ENCODE measurements at places on chromosomes 3 and 15. TPM values are rescaled to one million over a fixed set of nuclear protein-coding genes. Genes with fewer than 3 reads are reported as not detected.
A peak's percentile ranks its signal among the peaks of the same experiment; 100 is the strongest.

Gene MTHFS
- total RNA-seq = 140 TPM

DNA sequence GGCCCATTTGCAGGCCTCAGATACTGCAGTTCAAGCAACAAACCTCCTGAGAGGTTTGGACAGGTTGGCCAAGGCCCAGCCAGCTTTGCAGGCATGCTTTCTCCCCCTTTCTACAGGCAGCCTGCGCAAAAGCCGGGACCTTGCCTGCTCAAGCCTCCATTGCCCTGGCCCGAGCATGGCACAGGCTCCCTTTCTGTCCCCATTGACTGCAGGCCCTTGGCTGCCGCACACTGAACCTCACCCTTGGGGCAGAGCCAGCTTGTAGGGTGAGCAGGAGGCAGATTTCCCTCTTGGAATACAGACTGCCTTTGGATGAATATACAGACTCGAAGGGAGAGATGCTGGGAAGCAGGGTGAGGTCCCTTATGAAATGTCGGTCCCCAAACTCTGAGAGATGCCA lies 461.7 kb upstream of the PROK2 start:
- H3K4me1 ChIP-seq = no peaks in the 10 kb centered on the region
- no peak overlapping the region for H3K27ac ChIP-seq
- no peaks in the 10 kb centered on the region for H3K27me3 ChIP-seq
- H3K36me3 ChIP-seq = no peaks in the 10 kb centered on the region
- no peak overlapping the region for H3K4me3 ChIP-seq

- DNase-seq = no peak
- no peak overlapping the region for H3K4me3 ChIP-seq
- H3K27ac ChIP-seq = no peak overlapping the region
- H3K4me1 ChIP-seq = peaks cover 4% of the 10 kb centered on the region
- H3K27me3 ChIP-seq = no peaks in the 10 kb centered on the region
- H3K36me3 ChIP-seq = no peaks in the 10 kb centered on the region
Measured at GRCh38 chr15:100461049-100461448, 67.7 kb downstream of the CERS3 start.

Gene SLC2A2
- 506 TPM for total RNA-seq

Gene NR1I2
- total RNA-seq = 121 TPM

- no peaks in the 10 kb centered on the region for H3K4me1 ChIP-seq
- no peaks in the 10 kb centered on the region for H3K36me3 ChIP-seq
- no peaks in the 10 kb centered on the region for H3K27me3 ChIP-seq
Measured at GRCh38 chr3:127114337-127115070, 78.4 kb upstream of the PRR23E start.

DNA sequence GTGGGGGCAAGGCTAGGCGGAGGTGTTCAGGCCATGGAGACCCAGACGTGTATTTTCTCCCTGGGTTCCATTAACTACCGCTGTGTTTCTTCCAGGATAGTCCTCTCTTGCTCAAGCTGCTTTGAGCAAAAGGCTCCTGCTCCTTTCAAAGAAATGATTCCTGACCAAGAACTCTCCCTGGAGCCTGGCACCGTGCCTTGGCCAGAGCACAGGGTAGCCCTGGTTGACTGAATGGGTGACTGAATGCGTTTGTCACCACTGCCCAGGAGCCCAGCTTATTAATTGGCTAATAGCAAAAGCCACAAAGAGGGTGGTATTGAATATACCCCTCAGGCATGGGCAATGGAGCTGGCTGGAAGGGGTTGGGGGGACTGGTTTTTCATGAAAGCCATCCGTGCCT lies 13.9 kb downstream of the RASGRF1 start:
- DNase-seq = no peak
- H3K27me3 ChIP-seq = no peaks in the 10 kb centered on the region
- H3K36me3 ChIP-seq = no peaks in the 10 kb centered on the region

DNA sequence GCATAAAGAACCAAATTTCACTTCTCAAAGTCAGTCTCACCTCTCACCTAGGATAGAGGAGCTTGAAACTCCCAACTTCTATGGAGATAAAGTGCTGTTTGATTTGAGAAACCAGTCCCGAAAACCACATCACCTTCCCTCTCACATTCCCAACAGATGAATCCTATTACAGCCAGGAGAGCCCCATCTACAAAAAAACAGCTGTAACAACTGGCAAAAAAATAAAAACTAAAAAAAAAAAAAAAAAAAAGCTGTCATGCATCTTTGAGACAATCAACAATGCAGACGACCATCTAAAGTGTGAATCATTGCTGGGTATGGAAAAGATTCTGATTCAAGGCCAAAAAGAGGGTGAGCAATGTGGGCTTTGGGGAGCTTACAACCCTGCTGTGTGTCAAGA lies 23.8 kb downstream of the HOMER2 start:
- no peaks in the 10 kb centered on the region for H3K36me3 ChIP-seq
- DNase-seq = no peak
- no peaks in the 10 kb centered on the region for H3K27me3 ChIP-seq

Gene ADGRG7
- 65.5 TPM for total RNA-seq

GRCh38 chr3:71397046-71397445 lies 186.5 kb downstream of the FOXP1 start:
- H3K36me3 ChIP-seq = no peaks in the 10 kb centered on the region
- no peak for DNase-seq

- H3K27me3 ChIP-seq = no peaks in the 10 kb centered on the region
- H3K36me3 ChIP-seq = no peaks in the 10 kb centered on the region
- peaks cover 32% of the 10 kb centered on the region for H3K4me1 ChIP-seq
- peak overlapping the region; percentile 92 for H3K27ac ChIP-seq
- no peak for DNase-seq
- H3K4me3 ChIP-seq = peak overlapping the region; percentile 93
Measured at GRCh38 chr3:43289401-43289800, 3.1 kb downstream of the SNRK start.

DNA sequence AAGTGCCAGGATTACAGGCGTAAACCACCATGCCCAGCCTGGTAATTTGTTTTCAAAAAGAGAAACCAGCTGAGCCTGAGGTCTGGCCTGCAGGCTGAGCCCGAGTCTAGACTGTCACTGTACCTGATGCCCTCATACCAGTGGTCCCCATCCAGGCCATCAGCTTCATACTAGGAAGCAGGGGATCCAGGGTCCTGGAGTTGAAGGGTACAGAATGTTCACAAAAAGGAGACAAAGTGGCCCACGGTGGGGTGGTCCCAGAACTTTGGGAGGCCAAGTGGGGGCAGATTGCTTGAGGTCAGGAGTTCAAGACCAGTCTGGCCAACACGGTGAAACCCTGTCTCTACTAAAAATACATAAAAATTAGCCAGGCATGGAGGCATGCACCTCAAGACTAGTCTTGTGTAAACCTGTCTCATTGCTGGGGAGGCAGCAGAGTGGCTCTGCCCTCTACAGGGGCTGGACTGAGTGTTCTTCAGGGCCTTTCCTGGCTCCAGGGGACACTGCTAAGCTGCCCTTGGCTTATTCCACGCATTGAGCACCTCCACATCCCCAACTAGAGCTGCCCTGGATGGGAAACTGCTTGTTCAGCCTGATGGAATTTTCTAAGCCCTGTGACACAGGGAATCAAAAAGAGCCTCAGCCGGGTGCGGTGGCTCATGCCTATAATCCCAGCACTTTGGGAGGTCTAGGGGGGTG lies 7.9 kb upstream of the HHATL start:
- H3K4me1 ChIP-seq = no peaks in the 10 kb centered on the region
- H3K36me3 ChIP-seq = no peaks in the 10 kb centered on the region
- DNase-seq = no peak
- H3K27me3 ChIP-seq = no peaks in the 10 kb centered on the region
- H3K4me3 ChIP-seq = no peak overlapping the region

Gene CD200R1
- total RNA-seq = 5.4 TPM

DNA sequence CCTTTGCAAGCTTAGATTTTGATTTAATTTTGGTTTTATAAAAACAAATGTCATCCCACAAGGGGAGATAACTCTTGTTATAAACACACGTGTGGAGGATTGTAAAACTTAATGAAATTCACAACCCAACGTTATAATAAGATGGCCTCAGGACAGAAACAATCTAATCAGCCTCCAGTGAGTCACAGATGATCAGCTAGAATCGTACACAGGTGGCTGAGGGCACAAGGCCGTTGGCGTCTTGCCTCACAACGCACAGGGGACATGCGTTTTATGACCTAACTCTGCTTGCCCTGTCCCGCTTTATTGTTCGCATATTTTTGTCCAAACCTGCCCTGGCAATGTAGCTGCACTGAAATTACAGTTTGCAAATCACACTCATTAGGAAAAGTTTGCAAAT lies 121.9 kb upstream of the PDZRN3 start:
- no peaks in the 10 kb centered on the region for H3K36me3 ChIP-seq
- no peak overlapping the region for H3K27ac ChIP-seq
- DNase-seq = no peak
- H3K27me3 ChIP-seq = no peaks in the 10 kb centered on the region
- H3K4me3 ChIP-seq = no peak overlapping the region

GRCh38 chr3:178389258-178389657 lies 147.0 kb upstream of the KCNMB2 start:
- no peak overlapping the region for H3K27ac ChIP-seq
- DNase-seq = no peak
- H3K36me3 ChIP-seq = no peaks in the 10 kb centered on the region
- H3K4me3 ChIP-seq = no peak overlapping the region
- peaks cover 9% of the 10 kb centered on the region for H3K4me1 ChIP-seq

DNA sequence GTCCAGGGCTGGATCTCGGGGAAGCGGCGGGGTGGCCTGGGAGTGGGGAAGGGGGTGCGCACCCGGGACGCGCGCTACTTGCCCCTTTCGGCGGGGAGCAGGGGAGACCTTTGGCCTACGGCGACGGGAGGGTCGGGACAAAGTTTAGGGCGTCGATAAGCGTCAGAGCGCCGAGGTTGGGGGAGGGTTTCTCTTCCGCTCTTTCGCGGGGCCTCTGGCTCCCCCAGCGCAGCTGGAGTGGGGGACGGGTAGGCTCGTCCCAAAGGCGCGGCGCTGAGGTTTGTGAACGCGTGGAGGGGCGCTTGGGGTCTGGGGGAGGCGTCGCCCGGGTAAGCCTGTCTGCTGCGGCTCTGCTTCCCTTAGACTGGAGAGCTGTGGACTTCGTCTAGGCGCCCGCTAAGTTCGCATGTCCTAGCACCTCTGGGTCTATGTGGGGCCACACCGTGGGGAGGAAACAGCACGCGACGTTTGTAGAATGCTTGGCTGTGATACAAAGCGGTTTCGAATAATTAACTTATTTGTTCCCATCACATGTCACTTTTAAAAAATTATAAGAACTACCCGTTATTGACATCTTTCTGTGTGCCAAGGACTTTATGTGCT lies 527 bp downstream of the B2M start:
- peak overlapping the region; percentile 99 for H3K27ac ChIP-seq
- H3K36me3 ChIP-seq = peaks cover 19% of the 10 kb centered on the region
- H3K4me3 ChIP-seq = peak overlapping the region; percentile 93
- no peaks in the 10 kb centered on the region for H3K27me3 ChIP-seq

- H3K36me3 ChIP-seq = no peaks in the 10 kb centered on the region
- H3K27ac ChIP-seq = no peak overlapping the region
- no peaks in the 10 kb centered on the region for H3K27me3 ChIP-seq
- H3K4me1 ChIP-seq = no peaks in the 10 kb centered on the region
Measured at GRCh38 chr3:101268971-101269671, 51.3 kb downstream of the IMPG2 start.

GRCh38 chr15:42914728-42915497 lies 5.7 kb downstream of the TTBK2 start:
- H3K4me3 ChIP-seq = no peak overlapping the region
- no peak for DNase-seq
- no peaks in the 10 kb centered on the region for H3K36me3 ChIP-seq
- no peak overlapping the region for H3K27ac ChIP-seq
- H3K4me1 ChIP-seq = peaks cover 8% of the 10 kb centered on the region

DNA sequence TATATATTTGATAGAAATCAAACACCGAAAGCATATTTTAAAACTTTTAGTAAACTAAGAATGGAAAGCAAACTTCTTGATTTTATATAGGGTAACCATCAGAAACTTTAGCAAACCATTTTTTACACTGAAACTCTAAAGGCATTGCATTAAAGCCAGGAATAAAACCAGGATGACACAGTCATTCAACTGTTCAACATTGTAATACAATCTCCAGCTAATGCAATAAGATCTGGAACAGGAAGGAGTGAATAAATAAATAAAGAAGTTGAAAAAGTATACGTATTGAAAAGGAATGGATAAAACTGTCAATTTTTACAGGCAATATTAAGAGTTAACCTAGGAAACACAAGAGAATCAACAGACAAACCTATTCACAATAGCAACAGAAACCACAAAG lies 181.9 kb upstream of the TTC14 start:
- no peak for DNase-seq
- H3K4me1 ChIP-seq = no peaks in the 10 kb centered on the region
- no peaks in the 10 kb centered on the region for H3K27me3 ChIP-seq

GRCh38 chr3:111080413-111080812 lies 8.8 kb downstream of the NECTIN3 start:
- DNase-seq = no peak
- H3K4me3 ChIP-seq = no peak overlapping the region
- H3K27me3 ChIP-seq = no peaks in the 10 kb centered on the region
- H3K4me1 ChIP-seq = peaks cover 3% of the 10 kb centered on the region
- no peak overlapping the region for H3K27ac ChIP-seq

- no peaks in the 10 kb centered on the region for H3K27me3 ChIP-seq
- no peak overlapping the region for H3K4me3 ChIP-seq
- no peaks in the 10 kb centered on the region for H3K36me3 ChIP-seq
- H3K27ac ChIP-seq = no peak overlapping the region
- no peak for DNase-seq
Measured at GRCh38 chr15:98330692-98331435, 317.5 kb upstream of the IGF1R start.

- no peak overlapping the region for H3K27ac ChIP-seq
- H3K4me1 ChIP-seq = no peaks in the 10 kb centered on the region
- H3K36me3 ChIP-seq = no peaks in the 10 kb centered on the region
Measured at GRCh38 chr3:98483626-98484025, 13.9 kb upstream of the OR5K2 start.

- no peaks in the 10 kb centered on the region for H3K4me1 ChIP-seq
- H3K4me3 ChIP-seq = no peak overlapping the region
- H3K27me3 ChIP-seq = no peaks in the 10 kb centered on the region
- DNase-seq = no peak
- H3K36me3 ChIP-seq = peaks cover 16% of the 10 kb centered on the region
Measured at GRCh38 chr15:44490622-44491021, 46.3 kb upstream of the EIF3J start.

DNA sequence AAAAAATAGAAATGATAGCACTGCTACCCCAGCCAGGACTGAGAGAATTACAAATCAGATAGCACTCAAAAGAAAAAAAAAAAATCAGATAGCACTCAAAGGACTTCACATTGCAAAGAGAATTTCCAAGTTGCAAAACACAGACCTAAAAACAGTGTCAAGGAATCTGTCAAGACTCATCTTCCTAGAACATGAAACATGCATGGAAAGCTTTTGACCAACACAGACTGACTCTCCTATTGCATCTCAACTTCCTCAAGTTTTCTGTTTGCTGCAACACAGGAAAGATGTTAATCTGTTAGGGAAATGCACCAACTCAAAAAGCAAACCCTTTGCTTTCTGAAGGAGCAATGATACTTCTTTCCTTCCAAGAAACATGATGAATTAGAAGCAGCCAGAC lies 42.3 kb downstream of the RAB27A start:
- H3K27ac ChIP-seq = no peak overlapping the region
- no peaks in the 10 kb centered on the region for H3K36me3 ChIP-seq
- H3K4me3 ChIP-seq = no peak overlapping the region
- DNase-seq = no peak

GRCh38 chr3:109178708-109179107 lies 42.2 kb downstream of the C3orf85 start:
- DNase-seq = no peak
- no peaks in the 10 kb centered on the region for H3K27me3 ChIP-seq
- no peaks in the 10 kb centered on the region for H3K4me1 ChIP-seq
- H3K4me3 ChIP-seq = no peak overlapping the region

Gene NOX5
- total RNA-seq = under 0.01 TPM

- no peaks in the 10 kb centered on the region for H3K36me3 ChIP-seq
- H3K4me3 ChIP-seq = no peak overlapping the region
- H3K27ac ChIP-seq = no peak overlapping the region
- no peaks in the 10 kb centered on the region for H3K27me3 ChIP-seq
- DNase-seq = no peak
Measured at GRCh38 chr15:89936051-89936785, 23.5 kb upstream of the ARPIN start.

Gene RARRES1
- total RNA-seq = 6.9 TPM

Data from liver (tissue), 10 donors.